ENCODE measurements at places on chromosomes 7 and 10.

DNA sequence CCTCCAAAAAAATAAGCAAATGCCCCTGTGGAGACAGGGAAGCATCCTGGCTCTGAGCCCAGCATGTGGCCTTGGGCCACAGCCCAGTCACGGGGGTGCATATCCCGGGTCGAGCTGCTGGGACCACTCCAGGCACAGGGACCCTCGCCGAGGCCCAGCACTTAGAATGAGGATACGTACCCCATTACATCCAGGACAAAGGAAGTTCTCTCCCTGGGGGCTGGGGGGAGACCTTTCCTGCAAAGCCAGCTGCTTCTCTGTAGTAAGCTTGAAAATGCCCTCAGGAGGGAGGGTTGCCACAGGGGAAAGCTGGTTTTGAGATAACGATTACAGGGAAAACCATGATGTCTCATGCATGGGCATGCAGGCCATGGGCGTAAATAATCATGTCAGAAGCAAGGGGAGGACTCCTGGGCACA lies 75.5 kb downstream of the HIPK2 start:
- DNase-seq: no peak

- DNase-seq: no peak
Observed at GRCh38 chr7:22442882-22443369, 57.1 kb downstream of the STEAP1B start.

- no peak for DNase-seq
Observed at GRCh38 chr10:79253704-79254103, 93.6 kb upstream of the PPIF start.

- DNase-seq: no peak
Observed at GRCh38 chr7:132082394-132082793, 493.9 kb downstream of the PLXNA4 start.

- DNase-seq: no peak
Observed at GRCh38 chr7:38655833-38656774, 24.9 kb upstream of the AMPH start.

GRCh38 chr7:25858525-25859411 lies 293.2 kb upstream of the NFE2L3 start:
- DNase-seq: no peak
